ENCODE measurements at places on chromosomes 3 and 15. TPM values are rescaled to one million over a fixed set of nuclear protein-coding genes. Genes with fewer than 3 reads are reported as not detected.
A peak's percentile ranks its signal among the peaks of the same experiment; 100 is the strongest.

The NMD3 gene
- total RNA-seq: 46.7 TPM

The CACNA2D2 gene
- total RNA-seq: 0.68 TPM

The LMAN1L gene
- 0.80 TPM for total RNA-seq

The IP6K1 gene
- total RNA-seq: 25.8 TPM

The FES gene
- total RNA-seq: 1.3 TPM

The FMN1 gene
- 0.37 TPM for total RNA-seq

The GPR176 gene
- total RNA-seq: 5.6 TPM

The FOXL2NB gene
- total RNA-seq: not detected

DNA sequence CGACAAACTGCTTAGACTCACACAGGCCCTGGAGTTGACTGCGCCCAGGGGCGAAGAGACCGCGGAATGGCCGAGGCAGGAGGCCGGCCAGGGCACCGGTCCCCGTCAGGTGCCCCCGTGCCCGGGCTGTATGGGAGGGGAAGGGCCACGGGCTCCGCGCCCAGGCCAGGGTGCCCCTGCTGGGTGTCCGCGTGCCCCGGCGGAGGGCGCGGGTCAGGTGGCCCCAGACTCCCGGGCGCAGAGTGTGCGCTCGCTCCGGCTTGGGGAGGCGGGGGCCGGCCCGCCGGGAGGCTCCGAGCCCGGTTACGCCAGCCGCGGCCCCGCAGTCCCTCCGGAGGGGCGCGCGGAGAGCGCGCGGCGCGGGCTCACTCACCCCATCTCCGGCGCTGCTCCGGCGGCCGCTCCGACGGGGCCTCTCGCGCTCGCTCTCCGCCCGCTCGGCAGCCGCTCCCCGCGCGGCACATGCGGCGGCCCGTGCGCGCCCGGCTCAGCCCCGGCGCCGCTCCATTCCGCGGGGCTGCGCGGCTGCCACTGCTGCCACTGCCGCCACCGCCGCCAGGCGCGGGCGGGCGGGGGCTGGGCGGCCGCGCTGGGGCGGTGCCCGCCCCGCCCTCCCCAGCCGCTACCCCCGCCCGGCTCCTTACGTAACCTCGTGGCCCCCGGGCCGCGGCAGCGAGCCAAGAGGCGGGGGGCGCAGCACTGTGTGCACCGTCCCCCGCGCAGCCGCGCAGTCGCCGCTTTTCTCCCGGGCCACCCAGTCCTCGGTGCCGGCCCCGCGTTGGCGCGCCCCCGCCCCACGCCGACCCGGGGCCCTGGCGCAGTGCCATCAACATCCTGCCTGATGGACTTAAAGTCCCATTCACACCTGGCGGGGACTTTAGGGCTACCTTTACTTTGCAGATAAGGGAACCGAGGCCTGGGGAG lies at the start of gene HOMER2:
HOMER2 (minus strand) TSS at position 563 of the 924 bp plus-strand sequence; CDS start at position 378, 185 bp downstream.
- no peak within 1 kb of the TSS for H3K27ac ChIP-seq
- no peaks in the 10 kb centered on the region for H3K4me1 ChIP-seq
- peaks cover 31% of the 10 kb centered on the region for H3K27me3 ChIP-seq
- peak; percentile 31 for DNase-seq
- H3K36me3 ChIP-seq: no peaks in the 10 kb centered on the region
- peak within 1 kb of the TSS; percentile 44 for H3K4me3 ChIP-seq

DNA sequence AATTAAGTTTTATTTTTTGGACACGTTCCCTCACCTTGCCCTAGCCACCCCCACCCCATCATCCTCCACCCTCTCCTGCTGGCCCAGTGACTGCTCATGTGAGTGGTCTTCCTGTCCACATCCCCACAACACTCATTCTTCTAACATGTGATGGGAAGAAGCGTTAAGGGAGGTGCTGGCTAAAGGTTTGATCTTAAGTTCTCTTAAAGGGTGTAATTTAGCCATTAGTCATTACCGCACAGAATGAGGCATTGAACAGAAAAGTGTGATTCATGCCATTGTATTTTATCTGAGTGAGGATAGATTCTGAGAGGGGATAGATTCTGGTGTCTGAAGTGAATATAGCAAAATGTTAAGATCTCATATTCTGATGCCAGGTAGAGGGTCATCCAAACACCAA lies 272.9 kb upstream of the TPM1 start:
- H3K4me3 ChIP-seq: no peak overlapping the region
- no peaks in the 10 kb centered on the region for H3K36me3 ChIP-seq
- H3K27ac ChIP-seq: no peak overlapping the region
- DNase-seq: no peak

- H3K36me3 ChIP-seq: peaks cover 53% of the 10 kb centered on the region
- H3K4me3 ChIP-seq: no peak overlapping the region
- DNase-seq: no peak
- H3K27ac ChIP-seq: no peak overlapping the region
Observed at GRCh38 chr15:82829234-82829633, 19.8 kb downstream of the WHAMM start.

GRCh38 chr3:59802045-59802444 lies 752.2 kb upstream of the CFAP20DC start:
- DNase-seq: no peak
- H3K27me3 ChIP-seq: no peaks in the 10 kb centered on the region
- no peaks in the 10 kb centered on the region for H3K36me3 ChIP-seq
- H3K4me1 ChIP-seq: no peaks in the 10 kb centered on the region
- H3K4me3 ChIP-seq: no peak overlapping the region

- H3K27ac ChIP-seq: no peak overlapping the region
- H3K4me1 ChIP-seq: no peaks in the 10 kb centered on the region
- H3K4me3 ChIP-seq: no peak overlapping the region
- H3K36me3 ChIP-seq: no peaks in the 10 kb centered on the region
Observed at GRCh38 chr3:10768708-10769394, 47.2 kb upstream of the SLC6A11 start.

DNA sequence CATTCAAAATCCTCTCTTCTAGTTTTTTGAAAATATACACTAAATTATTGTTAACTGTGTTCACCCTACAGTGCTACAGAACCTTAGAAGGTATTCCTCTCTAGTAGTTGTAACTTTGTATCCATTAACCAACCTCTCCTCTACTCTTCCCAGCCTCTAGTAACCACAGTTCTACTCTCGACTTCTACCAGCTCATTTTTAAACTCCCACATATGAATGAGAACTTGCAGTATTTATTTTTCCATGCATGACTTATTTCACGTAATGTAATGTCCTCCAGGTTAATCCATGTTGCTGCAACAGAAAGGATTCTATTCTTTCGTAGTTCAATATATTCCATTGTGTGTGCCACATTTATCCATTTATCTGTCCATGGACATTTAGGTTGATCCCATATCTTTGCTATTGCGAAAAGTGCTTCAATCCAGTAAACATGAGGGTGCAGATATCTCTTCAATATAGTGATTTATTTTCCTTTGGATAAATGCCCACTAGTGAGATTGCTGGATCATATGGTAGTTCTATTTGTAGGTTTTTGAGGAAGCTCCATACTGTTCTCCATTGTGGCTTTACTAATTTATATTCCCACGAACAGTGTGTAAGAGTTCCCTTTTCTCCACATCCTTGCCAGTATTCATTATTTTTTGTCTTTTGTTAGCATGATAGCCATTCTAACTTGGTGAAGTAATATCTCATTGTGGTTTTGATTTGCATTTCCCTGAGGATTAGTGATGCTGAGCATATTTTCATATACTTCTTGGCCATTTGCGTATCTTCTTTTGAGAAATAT lies 113.7 kb upstream of the SMAD3 start:
- no peaks in the 10 kb centered on the region for H3K4me1 ChIP-seq
- no peak overlapping the region for H3K27ac ChIP-seq
- no peaks in the 10 kb centered on the region for H3K36me3 ChIP-seq
- peak; percentile 59 for DNase-seq
- H3K4me3 ChIP-seq: no peak overlapping the region

DNA sequence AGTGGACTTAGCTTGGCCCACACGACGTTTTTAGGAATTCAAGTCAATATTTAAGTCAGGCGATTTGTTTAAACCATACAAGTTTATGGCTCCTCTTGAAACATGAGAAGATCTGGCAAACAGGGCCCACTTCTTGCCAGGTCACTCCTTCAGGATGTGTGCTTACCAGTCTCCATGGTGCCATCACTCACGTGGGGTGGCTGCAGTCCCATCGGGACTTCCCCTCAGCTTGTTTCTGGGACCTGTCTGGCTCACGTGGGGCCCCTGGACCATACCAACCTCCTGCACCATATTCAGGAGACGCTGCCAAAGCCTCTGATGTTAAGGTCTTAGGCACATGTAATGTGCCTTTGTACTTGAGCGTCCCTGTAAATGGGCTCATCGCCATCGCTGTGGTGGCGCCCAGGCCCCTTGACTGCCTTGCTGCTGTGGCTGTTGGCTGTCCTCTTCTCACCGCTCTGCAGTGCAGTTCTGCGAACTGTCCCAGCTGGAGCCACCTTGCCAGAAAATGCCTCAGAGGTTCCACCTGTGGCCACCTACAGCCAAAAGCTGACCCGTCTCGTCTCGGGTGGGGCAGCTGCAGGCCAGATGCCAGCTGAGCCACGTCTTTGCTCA lies 8.9 kb downstream of the MCM2 start:
- no peak overlapping the region for H3K4me3 ChIP-seq
- no peak overlapping the region for H3K27ac ChIP-seq
- no peak for DNase-seq
- H3K27me3 ChIP-seq: no peaks in the 10 kb centered on the region
- H3K4me1 ChIP-seq: no peaks in the 10 kb centered on the region

DNA sequence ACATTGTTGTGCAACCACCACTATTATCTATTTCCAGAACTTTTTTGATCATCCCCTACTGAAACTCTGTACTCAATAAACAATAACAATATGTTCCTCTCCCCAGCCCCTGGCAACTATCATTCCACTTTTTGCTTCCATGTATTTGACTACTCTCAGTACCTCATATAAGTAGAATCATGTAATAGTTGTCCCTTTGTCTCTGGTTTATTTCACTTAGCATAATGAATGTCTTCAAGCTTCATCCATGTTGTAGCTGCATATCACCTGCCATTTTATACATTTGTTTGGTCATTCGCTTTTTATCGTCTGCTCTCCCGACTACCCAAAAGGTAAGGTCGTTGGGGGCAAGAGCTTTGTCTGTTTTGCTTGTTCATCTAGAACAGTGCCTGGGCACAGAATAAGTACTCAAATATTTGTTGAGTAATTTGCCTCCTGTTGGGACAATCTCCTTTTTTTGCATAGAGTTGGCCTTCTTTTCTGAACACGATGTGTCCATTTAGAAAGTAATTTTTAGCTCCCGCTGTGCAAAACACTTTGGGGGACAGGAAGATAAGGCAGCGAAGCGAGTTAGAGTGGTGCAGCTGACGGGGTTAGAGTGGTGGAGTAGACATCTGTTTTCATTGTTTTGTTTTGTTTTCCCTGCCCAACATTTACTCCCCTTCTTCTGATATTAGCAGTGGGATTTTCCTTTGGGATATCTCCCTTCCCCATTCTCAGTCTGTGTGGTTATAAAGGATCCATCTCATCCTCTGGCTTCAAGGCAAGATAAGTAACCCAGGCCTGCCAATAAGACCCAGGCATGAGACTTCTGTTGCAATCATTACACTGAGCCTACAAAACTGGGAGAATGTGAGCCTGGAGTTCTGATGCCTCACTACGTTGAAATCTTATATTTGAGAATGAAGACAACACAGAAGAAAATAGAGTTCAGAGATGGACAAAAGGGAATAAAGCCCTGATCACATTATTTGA lies 83.4 kb upstream of the RNU6-1 start:
- no peak overlapping the region for H3K27ac ChIP-seq
- DNase-seq: no peak
- H3K4me3 ChIP-seq: no peak overlapping the region
- H3K27me3 ChIP-seq: no peaks in the 10 kb centered on the region
- no peaks in the 10 kb centered on the region for H3K36me3 ChIP-seq
- peaks cover 6% of the 10 kb centered on the region for H3K4me1 ChIP-seq

GRCh38 chr3:18385706-18386105 lies 39.4 kb downstream of the SATB1 start:
- no peak overlapping the region for H3K27ac ChIP-seq
- no peaks in the 10 kb centered on the region for H3K36me3 ChIP-seq
- no peak for DNase-seq
- no peaks in the 10 kb centered on the region for H3K27me3 ChIP-seq

GRCh38 chr3:58779934-58780333 lies 113.4 kb upstream of the FAM3D start:
- H3K27me3 ChIP-seq: no peaks in the 10 kb centered on the region
- H3K4me3 ChIP-seq: no peak overlapping the region
- H3K27ac ChIP-seq: no peak overlapping the region
- H3K36me3 ChIP-seq: no peaks in the 10 kb centered on the region
- no peaks in the 10 kb centered on the region for H3K4me1 ChIP-seq

- H3K4me1 ChIP-seq: no peaks in the 10 kb centered on the region
- no peak for DNase-seq
- no peaks in the 10 kb centered on the region for H3K27me3 ChIP-seq
- no peaks in the 10 kb centered on the region for H3K36me3 ChIP-seq
- H3K27ac ChIP-seq: no peak overlapping the region
Observed at GRCh38 chr15:52011711-52012144, 7.3 kb upstream of the MAPK6 start.

- H3K4me3 ChIP-seq: no peak overlapping the region
- peaks cover 55% of the 10 kb centered on the region for H3K27me3 ChIP-seq
- H3K36me3 ChIP-seq: no peaks in the 10 kb centered on the region
Observed at GRCh38 chr3:122936335-122936734, 91.2 kb downstream of the SEMA5B start.

DNA sequence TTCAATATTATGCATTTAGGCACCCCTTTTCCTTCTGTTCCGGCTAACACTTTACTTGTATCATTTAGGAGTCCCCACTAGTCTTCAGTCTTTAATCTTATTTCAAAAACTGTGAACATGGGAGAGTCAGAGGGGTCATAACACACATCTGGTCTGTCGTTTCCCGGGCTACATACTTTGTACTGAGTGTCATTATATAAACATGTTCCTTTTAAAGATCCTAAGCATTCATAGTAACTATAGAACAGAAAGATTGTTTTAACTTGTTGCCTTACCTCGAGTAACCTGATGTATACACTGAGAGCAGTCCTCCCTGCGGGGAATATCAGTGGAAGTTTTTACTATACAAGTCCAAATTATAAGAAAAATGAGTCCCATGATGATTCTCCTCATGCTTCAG lies 78.2 kb upstream of the VEPH1 start:
- no peaks in the 10 kb centered on the region for H3K27me3 ChIP-seq
- no peaks in the 10 kb centered on the region for H3K4me1 ChIP-seq
- H3K36me3 ChIP-seq: no peaks in the 10 kb centered on the region
- H3K4me3 ChIP-seq: no peak overlapping the region
- no peak overlapping the region for H3K27ac ChIP-seq

GRCh38 chr3:164096352-164096751 lies 981.9 kb downstream of the SI start:
- H3K4me3 ChIP-seq: no peak overlapping the region
- no peak for DNase-seq
- H3K27ac ChIP-seq: no peak overlapping the region
- H3K36me3 ChIP-seq: no peaks in the 10 kb centered on the region
- no peaks in the 10 kb centered on the region for H3K27me3 ChIP-seq
- no peaks in the 10 kb centered on the region for H3K4me1 ChIP-seq

DNA sequence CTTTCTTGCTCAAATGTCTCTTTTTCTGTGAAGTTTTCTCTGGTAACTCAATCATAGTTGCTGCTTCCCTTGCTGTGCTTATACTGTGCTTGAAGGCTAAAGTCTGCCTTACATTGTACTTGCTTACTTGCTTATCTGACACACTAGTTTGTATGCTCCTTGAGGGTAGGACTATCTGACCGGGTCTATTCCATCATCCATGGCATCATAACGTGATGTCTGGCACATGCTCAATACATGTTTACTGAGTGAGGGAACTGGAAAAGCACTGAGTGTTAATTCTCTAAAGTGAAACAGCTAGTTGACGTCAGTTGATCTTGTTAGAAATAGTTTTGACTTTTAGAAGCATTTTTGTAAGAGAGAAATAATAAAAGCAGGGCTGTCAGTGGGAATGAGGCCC lies 42.7 kb downstream of the MAP3K13 start:
- no peaks in the 10 kb centered on the region for H3K27me3 ChIP-seq
- DNase-seq: no peak
- H3K4me3 ChIP-seq: no peak overlapping the region
- H3K4me1 ChIP-seq: peaks cover 19% of the 10 kb centered on the region
- H3K27ac ChIP-seq: no peak overlapping the region

Measured in A673 (cell line).